Lung (tissue), 17 donors: ENCODE measurements at places on chromosomes 3 and 15. TPM values are rescaled to one million over a fixed set of nuclear protein-coding genes. Genes with fewer than 3 reads are reported as not detected.

DNA sequence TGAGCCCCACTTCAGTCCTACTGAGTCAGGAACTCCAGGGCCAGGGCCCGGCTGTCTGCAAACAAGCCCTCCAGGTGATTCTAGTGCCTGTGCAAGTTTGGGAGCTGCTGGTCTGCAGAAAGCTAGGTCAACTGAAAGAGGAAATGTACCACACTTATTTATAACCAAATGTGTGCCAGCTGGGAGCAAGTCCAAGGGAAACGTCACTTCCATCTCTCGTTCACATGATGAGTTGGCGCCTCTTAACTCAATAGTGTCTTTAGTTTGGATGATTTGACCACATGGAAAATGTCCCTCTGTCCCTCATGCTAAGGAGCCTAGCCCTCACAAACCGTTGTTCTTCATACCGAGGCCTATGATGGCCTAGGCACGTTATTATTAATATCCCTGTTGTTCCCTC lies 43.2 kb downstream of the GOLGA8S start:
- H3K27me3 ChIP-seq = no peaks in the 10 kb centered on the region
- H3K4me1 ChIP-seq = no peaks in the 10 kb centered on the region
- no peaks in the 10 kb centered on the region for H3K36me3 ChIP-seq
- no peak for DNase-seq

Gene RAD18
- 9.7 TPM for total RNA-seq

DNA sequence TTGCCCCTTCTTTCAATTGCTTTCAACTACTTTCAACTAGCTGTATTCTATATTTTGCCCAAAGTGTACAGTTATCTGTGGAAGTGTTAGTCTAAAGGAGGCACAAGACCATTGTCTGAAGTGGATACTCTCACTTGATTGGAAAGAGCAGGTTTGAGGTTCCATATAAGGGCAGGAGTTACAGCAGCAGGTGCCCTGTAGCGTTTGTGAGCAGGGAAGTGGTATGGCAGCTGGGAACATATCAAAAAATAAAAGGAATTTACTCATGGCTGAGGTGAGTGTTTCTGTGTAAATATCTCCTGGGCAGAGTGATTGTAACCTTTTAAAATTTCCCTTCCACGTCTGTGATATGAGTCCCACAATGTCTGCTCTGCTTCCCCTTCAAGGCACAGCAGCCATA lies 38.5 kb upstream of the DNAJC13 start:
- no peaks in the 10 kb centered on the region for H3K27me3 ChIP-seq
- H3K27ac ChIP-seq = no peak overlapping the region
- H3K4me3 ChIP-seq = no peak overlapping the region
- no peaks in the 10 kb centered on the region for H3K36me3 ChIP-seq
- peak; percentile 23 for DNase-seq
- no peaks in the 10 kb centered on the region for H3K4me1 ChIP-seq

DNA sequence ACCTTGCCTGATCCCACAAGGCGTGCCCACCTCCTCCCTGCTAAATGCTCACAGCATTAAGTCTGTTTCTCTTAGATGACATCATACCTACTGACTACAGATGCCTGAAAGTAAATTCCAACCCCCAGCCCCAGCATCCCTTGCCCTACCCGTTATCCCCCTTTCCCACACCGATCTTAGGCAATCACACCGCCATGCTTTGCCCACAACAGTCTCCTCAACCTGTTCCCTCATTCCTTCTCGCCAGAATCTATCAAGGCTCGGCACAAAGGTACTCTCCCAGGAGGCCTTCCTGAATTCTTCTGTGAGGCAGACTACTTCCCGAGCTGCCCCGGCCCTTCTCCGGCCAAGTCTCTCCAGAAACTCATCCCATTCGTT lies 789 bp upstream of the SEC61A1 start:
- H3K4me3 ChIP-seq = peak overlapping the region; percentile 75
- peaks cover 31% of the 10 kb centered on the region for H3K4me1 ChIP-seq
- peak overlapping the region; percentile 78 for H3K27ac ChIP-seq
- H3K36me3 ChIP-seq = peaks cover 21% of the 10 kb centered on the region

DNA sequence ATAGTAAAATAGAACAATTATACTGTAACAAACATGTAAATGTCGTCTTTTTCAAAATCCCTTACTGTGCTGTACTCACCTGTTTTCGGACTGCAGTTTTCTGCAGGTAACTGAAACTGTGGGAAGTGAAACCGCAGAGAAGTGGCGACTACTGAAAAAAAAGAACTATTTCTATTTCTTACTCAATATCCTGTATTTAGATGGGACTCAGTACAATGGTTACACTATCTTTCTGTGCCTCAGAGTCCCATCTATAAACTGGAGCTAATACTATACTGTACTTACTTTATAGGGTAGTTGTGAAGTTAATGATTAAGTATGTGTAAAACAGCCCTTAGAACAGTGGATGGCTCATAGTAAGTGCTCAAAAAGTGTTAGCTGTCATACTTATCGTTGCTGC lies 14.3 kb upstream of the P2RY12 start:
- no peak for DNase-seq
- no peak overlapping the region for H3K27ac ChIP-seq
- no peaks in the 10 kb centered on the region for H3K36me3 ChIP-seq
- H3K4me1 ChIP-seq = no peaks in the 10 kb centered on the region

GRCh38 chr3:178137831-178138230 lies 398.4 kb upstream of the KCNMB2 start:
- no peaks in the 10 kb centered on the region for H3K36me3 ChIP-seq
- no peak for DNase-seq

- no peak overlapping the region for H3K27ac ChIP-seq
- H3K36me3 ChIP-seq = no peaks in the 10 kb centered on the region
- H3K4me1 ChIP-seq = no peaks in the 10 kb centered on the region
- no peaks in the 10 kb centered on the region for H3K27me3 ChIP-seq
- H3K4me3 ChIP-seq = no peak overlapping the region
Observed at GRCh38 chr15:95303713-95304112, 1026.8 kb upstream of the NR2F2 start.

Gene ZBBX
- 51.3 TPM for total RNA-seq

Gene TMEM40
- 3.8 TPM for total RNA-seq

Gene ZIC1
- not detected for total RNA-seq

- DNase-seq = no peak
- no peak overlapping the region for H3K4me3 ChIP-seq
- no peaks in the 10 kb centered on the region for H3K27me3 ChIP-seq
- H3K36me3 ChIP-seq = no peaks in the 10 kb centered on the region
- no peaks in the 10 kb centered on the region for H3K4me1 ChIP-seq
- no peak overlapping the region for H3K27ac ChIP-seq
Observed at GRCh38 chr3:144482876-144483275, 511.3 kb downstream of the DIPK2A start.
